ENCODE measurements at places on chromosomes 5 and 9. TPM values are rescaled to one million over a fixed set of nuclear protein-coding genes. Genes with fewer than 3 reads are reported as not detected.

DNA sequence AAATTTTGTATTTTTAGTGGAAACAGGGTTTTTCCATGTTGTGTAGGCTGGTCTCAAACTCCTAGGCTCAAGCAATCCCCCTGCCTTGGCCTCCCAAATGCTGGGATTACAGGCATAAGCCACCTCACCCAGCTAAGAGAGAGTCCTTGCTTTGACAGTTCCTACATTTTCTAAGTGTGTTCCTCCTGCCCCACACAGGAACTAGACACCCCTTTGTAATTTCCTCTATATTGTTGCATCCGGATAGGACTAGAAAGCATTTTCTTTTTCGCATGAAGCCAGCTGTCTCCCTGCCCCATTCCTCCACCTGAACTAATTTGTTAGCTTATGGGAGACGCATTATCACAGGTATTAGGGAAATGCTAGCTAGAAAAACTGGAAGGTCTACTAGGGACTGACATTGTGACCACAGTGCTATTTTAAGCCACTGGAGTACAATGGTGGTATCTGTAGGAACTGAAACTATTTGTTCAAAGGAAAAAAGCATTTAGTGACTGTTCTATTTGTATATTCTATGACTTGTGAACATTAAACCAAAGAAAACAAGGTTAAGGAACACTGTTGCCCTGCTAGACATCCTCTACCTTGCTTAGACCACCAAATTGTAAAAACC lies 214.1 kb downstream of the SMARCA2 start:
- no peaks in the 10 kb centered on the region for H3K4me1 ChIP-seq
- H3K27ac ChIP-seq: no peak overlapping the region
- no peak overlapping the region for H3K4me3 ChIP-seq
- H3K27me3 ChIP-seq: no peaks in the 10 kb centered on the region
- H3K36me3 ChIP-seq: no peaks in the 10 kb centered on the region

- no peaks in the 10 kb centered on the region for H3K4me1 ChIP-seq
- H3K27me3 ChIP-seq: no peaks in the 10 kb centered on the region
- no peak for DNase-seq
- no peak overlapping the region for H3K27ac ChIP-seq
Measured at GRCh38 chr9:85909390-85909789, 31.6 kb upstream of the NAA35 start.

GRCh38 chr5:17895288-17896033 lies 261.2 kb downstream of the TAF11L14 start:
- no peaks in the 10 kb centered on the region for H3K4me1 ChIP-seq
- no peak for DNase-seq

The SLC6A19 gene
- total RNA-seq: 934 TPM

The FSD1L gene
- total RNA-seq: 24.3 TPM

The PCDHB16 gene
- total RNA-seq: 5.8 TPM

Measured in Peyer's patch (tissue), 4 donors.